ENCODE measurements at places on chromosomes 7 and 10. TPM values are rescaled to one million over a fixed set of nuclear protein-coding genes. Genes with fewer than 3 reads are reported as not detected.

DNA sequence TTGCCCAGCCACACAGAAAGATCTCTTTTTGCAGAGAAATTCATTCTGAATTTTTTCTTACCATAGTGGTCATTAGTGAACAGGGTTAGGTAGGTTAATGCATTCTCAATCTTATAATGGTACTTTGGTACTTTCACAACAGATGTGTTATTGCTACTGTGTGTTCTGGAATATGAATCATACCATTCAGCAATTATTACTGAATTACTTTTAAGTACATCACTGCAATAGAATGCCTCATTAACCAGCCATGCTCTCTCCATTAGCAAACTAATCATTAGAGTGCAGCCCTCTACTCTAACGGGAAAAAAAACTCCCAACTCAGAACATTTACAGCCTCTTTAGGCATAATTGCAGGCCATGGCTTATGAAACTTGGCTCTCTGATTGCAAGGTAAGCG, 102.1 kb downstream of the DOCK4 start:
- no peak for DNase-seq

DNA sequence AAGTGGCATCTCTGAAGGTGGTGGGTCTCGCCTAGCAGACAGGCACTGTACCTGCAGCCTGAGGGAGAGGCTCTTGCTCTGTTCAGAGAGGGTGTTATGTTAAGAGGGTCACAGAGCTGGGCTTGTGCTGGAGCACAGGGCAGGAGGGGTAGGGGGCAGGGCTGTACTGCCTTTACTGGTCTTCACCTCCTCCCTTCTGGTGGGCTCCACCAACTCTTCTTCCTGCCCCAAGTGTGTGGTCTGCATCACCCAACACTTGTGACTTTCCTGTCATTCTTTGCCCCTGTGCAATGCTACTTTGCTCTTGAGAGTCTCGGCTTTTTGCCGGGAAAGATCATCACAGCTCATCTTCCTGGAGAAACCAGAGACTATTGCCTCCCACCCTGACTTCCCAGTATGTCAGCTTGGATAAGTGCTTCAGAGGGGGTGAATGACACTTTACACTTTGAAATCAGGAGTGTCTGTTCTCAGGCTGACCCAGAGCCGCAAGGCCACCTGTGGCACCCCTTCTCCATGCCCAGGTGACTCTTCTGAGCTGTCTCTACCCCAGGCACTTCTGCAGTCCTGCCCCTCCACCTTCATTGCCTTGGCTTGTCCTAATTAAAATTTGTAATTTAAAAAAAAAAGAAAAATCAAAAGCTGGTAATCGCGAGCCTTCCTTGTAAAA, 38.4 kb upstream of the IKZF1 start:
- no peak for DNase-seq

- DNase-seq, result no peak
These were observed 75.2 kb upstream of the TNS3 start for GRCh38 chr7:47657126-47657525.

GRCh38 chr10:6388261-6388893, 185.6 kb downstream of the PFKFB3 start:
- no peak for DNase-seq

DNA sequence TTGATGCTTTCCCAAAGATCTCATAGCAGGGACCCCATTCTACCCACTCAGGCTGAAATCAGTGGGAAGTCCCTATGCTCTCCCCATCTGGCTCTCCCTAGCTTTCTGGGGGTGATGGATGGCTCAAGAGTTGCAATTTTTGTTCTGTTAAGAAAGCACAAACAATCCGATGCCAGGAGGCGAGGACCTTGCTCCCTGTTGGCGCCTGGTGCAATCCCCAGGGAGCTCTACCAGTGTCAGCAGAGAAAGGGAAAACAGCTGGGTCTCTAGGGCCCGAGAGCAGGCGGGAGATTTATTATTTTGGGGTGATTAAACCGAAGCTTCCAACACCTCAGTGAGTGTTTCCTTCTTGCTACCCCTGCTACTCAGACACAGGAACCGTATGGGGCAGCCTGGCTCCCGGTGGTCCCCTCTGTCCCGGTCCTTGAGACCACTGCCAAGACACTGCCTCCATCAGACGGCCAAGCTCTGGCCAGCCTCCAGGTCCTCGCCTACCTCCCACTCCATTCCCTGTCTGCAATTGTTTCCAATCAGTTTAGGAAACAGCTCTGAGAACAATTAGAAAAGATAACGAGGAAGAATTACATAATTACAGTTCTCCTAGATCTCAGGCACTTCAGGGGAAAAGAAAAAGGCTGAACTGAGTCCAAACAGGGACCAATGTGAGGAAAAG, 147.9 kb downstream of the PLXNA4 start:
- DNase-seq, result no peak

The SMO gene
- total RNA-seq, result 0.39 TPM

- DNase-seq, result no peak
These were observed 179.2 kb downstream of the RELN start for GRCh38 chr7:103810112-103810744.

Measured in B cell (primary cell).